ENCODE measurements at places on chromosomes 2 and 18.

GRCh38 chr2:65296971-65297370 lies 69.3 kb downstream of the ACTR2 start:
- DNase-seq = no peak

GRCh38 chr2:8677646-8678592 lies 3.9 kb upstream of the ID2 start:
- peak; percentile 71 for DNase-seq

DNA sequence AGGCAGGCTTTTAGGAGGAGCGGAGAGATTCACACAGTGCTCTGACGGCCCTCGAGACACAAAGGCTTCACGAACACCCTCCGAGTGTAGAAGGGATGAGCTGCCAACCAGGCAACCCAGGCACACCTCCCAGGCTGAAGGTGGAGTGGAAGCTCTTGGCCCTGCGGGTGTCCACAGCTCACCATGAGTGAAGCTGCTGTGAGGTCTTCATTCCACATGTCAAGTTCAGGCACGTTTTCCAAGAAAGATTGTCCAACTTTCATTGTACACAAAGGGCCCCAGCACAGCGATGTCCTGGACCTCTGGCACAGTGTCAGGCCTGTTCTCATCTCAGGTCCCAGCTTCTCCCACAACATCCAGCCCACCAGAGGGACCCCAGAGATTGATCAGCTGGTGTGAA lies 13.4 kb downstream of the PARD6G start:
- DNase-seq = no peak

- DNase-seq = no peak
These were observed 1.6 kb downstream of the OSR1 start for GRCh38 chr2:19356545-19357401.

DNA sequence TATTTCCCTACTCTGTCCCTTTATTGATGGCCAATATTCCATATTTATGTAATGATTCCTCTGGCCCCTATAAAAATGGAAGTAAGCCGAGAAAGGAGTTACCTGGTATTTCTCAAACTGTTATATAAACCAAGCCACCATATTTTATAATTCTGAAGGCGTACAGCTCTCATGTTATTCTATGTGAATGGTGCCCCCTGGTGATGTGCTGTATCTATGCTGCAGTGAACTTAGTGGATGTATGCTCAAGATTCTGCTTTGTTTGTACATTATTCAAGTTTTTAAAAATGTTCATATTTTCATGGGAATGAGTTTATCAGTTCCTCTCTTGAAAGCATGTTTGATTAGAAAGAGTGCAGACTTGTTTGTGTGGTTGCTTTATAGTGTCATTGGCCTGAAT lies 194.5 kb upstream of the LRRTM1 start:
- DNase-seq = no peak

- no peak for DNase-seq
These were observed 81.3 kb downstream of the NEURL3 start for GRCh38 chr2:96423828-96424227.

DNA sequence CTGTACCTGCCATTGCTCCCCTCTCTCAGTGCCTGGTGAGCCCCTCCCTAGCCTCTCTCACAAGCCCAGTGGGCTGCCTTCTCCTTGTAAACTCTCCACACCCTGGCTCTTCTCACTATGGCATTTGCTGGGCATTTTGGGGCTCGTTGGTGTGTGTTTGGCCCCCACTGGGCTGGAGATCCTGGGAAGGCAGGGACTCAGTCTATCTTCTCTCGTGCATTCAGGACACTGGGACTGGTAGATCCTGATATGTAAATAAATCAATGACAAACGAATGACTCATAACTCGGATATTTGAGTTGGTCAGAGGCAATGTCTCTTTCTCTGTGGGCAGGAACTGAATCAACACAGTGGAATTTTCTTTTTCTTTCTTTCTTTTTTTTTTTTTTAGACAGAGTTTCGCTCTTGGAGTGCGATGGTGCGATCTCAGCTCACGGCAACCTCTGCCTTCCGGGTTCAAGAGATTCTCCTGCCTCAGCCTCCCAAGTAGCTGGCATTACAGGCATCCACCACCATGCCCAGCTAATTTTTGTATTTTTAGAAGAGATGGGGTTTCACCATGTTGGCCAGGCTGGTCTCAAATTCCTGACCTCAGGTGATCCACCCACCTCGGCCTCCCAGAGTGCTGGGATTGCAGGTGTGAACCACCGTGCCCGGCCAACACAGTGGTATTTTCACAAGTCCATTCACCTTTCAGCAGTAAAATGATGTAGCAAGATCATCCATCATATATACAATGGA lies 144.6 kb upstream of the SPRED2 start:
- no peak for DNase-seq

DNA sequence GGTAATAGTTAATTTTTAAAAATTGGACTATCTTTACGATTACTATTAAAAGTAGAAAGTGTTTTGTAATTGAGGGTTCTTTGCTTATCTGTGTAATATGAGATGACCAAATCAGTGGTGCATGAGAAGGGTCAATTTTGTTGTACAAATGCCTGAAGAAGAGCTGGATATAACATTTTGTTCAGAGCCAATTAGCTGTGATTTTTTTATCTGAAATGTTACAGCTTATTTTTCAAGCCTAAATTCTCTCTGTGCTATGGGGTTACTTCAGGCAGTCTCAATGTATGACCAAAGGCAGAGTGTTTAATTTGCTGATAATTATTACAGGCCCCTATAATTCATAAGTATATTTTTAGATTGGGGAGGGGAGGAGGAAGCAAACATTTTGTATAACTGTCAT lies 41.8 kb downstream of the OTX1 start:
- no peak for DNase-seq

DNA sequence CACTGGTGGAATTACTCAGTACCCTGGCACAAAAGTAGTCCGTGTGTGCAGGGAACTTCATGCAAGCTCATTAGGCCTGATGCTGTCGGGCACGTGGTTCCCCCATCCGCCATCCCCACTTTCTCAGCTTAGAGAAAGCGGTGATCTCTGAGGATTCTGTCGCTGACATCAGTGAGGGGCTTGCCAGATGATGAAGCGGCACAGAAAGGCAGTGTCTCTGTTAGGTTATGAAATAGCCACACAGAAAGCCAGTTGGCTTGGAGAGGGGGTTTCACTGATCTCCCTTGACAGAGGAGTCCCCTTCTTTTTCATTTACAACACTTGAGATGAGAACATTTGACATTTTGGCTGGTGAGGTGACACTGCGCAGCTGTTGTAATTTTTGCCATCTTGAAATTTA lies 179.7 kb downstream of the FAM210A start:
- DNase-seq = no peak

DNA sequence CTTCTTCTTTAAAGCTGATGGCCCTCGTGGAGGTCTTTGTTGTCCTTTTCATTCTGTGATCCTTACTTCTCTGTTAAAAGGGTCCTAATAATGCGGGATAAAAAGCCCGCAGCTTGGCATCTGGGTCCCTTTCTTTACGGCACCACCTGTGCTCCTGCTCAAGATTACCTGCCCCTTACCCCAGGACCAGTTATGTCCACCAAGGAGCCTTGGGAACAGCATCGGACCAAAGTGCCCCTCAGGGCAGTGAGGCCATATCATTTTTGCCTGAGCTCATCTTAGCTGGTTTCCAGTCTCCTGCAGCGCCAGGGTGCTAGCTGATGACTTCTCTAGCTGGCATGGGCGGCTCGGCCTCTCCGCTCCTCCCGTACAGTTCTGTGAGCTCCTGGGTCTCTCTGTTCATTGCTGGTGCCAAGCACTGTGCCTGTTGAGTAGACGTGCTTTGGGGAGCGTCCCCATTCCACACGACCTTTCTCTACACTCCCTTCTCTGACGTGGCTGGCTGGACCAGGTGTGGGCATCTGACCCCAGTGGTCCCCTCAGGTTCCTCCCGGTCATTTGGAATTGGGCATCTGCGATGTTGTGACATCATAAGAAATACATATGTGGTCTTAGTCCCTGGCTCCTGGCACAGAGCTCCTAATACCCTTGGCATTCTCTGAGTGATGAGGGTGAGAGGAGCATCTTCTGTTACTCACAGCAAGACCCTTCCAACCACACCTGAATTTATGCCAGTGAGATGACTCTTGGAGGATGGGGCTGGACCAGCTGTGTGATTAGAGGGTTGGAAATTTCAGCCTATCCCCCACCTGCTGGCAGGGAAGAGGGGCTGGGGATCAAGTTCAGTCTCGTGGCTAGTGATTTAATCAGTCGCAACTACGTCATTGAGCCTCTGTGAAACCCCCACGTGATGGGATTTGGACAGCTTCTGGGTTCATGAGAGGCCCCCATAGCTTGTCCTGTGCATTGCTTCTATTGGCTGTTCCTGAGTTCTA lies 134.2 kb upstream of the HS6ST1 start:
- DNase-seq = no peak

GRCh38 chr2:21003572-21004180 lies 40.2 kb downstream of the APOB start:
- DNase-seq = no peak

DNA sequence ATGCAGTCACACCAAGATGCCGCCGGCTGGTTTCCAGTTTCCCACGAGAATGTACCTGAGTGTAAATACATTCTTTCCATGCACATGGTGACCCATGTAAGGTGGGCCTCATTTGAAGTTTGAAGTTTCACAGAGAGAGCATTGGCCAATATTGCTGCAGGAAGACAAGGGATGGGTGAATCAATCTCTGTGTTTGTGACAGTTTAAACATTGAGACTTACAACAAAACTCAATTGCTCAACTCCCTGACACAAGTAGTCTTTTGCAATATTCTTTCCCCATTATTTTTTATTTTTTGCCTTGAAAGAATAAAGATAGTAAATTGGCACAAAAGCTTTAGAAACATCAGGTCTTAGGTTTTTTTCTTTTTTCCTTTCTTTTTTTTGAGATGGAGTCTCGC lies 5.1 kb downstream of the SERPINB2 start:
- no peak for DNase-seq

DNA sequence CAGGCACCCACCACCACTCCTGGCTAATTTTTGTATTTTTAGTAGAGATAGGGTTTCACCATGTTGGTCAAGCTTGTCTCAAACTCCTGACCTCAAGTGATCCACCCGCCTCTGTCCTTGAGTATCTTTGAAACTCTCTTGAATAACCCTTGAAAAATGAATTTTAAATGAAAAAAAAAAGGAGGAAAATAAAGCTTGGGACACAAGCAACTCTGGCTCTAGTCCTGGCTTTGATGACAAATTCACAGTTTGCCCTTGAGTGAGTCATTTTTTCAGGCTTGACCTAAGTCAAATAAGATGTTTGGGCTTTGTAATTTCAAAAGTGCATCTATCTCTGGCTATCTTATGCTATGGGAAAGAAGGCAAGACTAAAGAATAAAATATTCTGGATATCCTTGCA lies 79.0 kb upstream of the TRIB2 start:
- DNase-seq = no peak

- DNase-seq = no peak
These were observed 258.3 kb upstream of the CXCR4 start for GRCh38 chr2:136376211-136376610.

- no peak for DNase-seq
These were observed 139.9 kb downstream of the MCFD2 start for GRCh38 chr2:46775722-46776121.

- no peak for DNase-seq
These were observed 18.8 kb upstream of the MAP3K20 start for GRCh38 chr2:173056705-173057364.

GRCh38 chr2:15173501-15173900 lies 387.6 kb downstream of the NBAS start:
- no peak for DNase-seq

Data from NCI-H446 (cell line).